ENCODE measurements at places on chromosomes 16 and 17.

DNA sequence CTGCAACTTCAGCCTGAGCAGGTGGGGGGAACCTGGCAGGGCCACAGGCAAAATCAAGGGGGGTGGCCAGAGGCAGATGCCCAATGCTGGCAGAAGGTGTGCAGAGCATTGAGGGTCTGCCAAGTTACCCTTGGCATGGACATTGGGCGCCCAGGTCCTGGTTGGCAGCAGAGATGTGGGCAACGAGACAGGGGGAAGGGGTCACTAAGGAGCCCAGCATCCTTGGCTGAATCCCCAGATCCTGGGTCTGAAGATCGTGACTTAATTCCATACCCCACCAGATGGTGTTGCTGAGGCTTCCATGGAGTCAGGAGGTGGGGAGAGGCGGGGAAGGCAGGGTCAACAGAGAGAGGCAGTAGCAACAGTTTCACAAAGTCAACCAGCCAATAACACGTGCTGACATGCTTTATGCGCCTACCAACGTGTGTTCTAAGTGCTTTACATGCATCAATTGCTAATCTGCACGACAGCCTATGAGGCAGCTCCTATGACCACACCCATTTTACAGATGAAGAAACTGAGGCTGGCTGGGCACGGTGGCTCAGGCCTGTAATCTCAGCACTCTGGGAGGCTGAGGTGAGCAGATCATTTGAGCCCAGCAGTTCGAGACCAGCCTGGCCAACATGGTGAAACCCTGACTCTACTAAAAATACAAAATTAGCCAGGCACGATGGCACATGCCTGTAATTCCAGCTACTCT, 83.3 kb downstream of the GSG1L start:
- no peak for DNase-seq

GRCh38 chr16:49734331-49734730, 121.6 kb downstream of the ZNF423 start:
- no peak for DNase-seq

DNA sequence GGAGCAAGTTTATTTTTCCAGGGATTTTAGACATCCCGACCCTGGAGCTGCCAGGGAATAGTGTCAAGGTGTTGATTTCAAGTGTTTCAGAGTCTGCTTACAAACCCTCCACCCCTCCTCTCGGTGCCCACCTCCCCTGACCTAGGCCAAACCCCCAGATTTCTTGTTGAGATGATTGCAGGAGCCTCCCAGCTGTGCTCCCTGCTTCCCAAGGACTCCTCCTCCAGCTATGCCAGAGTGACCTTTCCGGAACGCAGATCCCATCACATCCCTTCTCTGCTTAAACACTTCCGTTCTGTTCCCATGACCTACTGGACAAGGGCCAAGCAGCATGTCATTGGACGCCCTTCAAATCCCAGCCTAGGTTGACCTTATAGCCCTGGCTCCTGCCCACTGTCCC, 23.7 kb upstream of the CDH1 start:
- DNase-seq, result no peak

- DNase-seq, result no peak
Observed at GRCh38 chr16:15822957-15823356, 33.9 kb downstream of the MYH11 start.

GRCh38 chr16:78925083-78925767, 675.3 kb downstream of the MAF start:
- no peak for DNase-seq

- no peak for DNase-seq
Observed at GRCh38 chr17:64385187-64386083, 5.2 kb downstream of the PECAM1 start.

DNA sequence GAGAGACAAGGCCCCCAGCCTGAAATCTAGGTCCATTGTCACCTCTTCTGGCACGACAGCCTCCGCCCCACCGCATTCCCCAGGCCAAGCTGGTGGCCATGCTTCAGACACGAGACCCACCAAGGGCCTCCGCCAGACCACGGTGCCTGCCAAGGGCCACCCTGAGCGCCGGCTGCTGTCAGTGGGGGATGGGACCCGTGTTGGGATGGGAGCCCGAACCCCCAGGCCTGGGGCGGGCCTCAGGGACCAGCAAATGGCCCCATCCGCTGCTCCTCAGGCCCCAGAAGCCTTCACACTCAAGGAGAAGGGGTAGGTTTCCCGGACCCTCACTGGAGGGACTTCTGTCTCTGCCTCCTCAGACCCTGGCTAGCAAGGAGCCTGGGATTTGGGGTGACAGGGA, 1.0 kb downstream of the TEDC2 start:
- no peak for DNase-seq

GRCh38 chr16:85730186-85730465, 20.8 kb downstream of the C16orf74 start:
- no peak for DNase-seq

GRCh38 chr16:50303041-50303604, 36.8 kb downstream of the ADCY7 start:
- DNase-seq, result no peak

DNA sequence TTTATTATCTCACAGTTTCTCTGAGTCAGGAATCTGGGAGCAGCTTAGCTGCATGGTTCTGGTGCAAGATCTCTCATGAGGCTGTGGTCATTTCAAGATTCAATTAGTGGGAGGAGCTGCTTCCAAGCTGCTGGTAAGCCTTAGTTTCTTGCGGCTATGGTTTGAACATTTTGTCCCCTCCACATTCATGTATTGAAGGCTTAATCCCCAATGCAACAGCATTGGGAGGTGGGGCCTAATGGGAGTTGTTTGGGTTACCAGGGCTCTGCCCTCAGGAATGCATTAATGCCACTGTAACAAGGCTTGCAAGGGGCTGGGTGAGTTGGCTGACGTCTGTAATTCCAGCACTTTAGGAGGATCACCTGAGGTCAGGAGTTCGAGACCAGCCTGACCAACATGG, 272.9 kb downstream of the UTP18 start:
- no peak for DNase-seq

DNA sequence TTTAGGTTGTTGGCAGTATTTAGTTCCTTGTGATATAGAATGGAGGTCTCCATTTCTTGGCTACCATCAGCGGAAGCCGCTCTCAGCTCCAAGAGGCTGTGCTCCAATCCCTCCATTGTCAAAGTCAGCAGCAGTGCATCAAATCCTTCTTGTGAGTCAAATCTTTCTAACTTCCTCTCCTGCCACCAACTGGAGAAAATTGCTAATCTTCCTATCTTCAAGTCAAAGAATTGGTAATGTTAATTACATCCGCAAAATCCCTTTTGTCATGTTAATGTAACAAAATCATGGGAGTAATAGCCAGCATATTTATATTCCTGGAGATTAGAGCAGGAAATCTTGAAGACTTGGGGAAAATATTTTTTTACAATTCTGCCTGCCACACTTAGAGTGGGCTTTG, 436.4 kb upstream of the DYNLRB2 start:
- DNase-seq, result no peak

- DNase-seq, result no peak
Observed at GRCh38 chr17:8935191-8935590, 30.3 kb downstream of the PIK3R5 start.

GRCh38 chr17:37740915-37741314, 3.9 kb downstream of the HNF1B start:
- DNase-seq, result no peak

- no peak for DNase-seq
Observed at GRCh38 chr16:4648917-4649316, 24.3 kb downstream of the MGRN1 start.

DNA sequence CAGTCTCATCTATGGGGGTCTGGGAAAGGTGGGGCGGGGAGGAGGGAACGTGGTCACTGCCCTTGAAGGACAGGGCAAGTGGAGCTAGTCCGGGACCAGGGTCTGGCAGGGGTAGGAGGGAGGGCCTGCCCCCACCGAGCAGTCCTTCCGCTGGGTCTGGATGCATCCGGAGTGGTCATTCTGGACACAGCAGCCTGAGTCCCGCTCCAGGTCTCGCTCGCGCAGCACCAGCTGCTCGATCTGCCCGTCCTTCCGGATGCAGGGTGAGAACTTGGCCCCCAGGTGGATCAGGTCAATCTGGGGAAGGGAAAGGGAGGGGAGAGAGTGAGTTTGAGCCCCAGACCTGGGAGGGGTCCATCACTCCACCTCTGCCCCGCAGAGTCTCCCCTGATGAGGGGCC, 6.8 kb downstream of the AANAT start:
- no peak for DNase-seq

- DNase-seq, result no peak
Observed at GRCh38 chr16:34078691-34079090, 619.3 kb downstream of the TP53TG3F start.

DNA sequence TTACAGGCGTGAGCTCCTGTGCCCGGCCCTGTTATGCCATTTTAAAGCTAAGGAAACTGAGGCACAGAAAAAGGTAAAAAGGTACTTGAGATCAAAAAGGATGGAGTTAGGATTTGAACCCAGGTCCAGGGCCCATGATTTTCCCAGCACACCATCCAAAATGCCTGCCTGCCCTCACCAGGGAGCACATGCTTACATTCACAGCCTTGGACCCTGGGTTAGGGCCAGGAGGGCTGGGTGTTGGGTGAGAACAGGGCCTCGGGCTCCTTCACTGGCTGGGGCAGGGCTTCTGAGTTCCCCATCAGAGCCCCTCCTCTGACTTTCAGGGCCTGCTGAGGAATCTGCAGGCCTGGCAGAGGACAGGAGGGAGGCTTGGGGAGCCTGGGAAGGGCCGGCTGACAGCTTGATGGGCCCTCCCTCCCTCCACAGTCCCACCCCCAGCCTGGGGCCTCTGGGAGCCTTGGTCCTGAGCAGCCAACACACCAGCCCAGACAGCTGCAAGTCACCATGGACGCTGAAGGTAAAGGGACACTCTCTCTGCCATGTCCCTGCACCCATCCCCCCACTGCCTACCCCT, at the start of gene QPRT:
Gene QPRT, plus strand, starts transcription at position 490 of the 577 bp plus-strand sequence. Its CDS starts 18 bp downstream, at position 508.
- no peak for DNase-seq

DNA sequence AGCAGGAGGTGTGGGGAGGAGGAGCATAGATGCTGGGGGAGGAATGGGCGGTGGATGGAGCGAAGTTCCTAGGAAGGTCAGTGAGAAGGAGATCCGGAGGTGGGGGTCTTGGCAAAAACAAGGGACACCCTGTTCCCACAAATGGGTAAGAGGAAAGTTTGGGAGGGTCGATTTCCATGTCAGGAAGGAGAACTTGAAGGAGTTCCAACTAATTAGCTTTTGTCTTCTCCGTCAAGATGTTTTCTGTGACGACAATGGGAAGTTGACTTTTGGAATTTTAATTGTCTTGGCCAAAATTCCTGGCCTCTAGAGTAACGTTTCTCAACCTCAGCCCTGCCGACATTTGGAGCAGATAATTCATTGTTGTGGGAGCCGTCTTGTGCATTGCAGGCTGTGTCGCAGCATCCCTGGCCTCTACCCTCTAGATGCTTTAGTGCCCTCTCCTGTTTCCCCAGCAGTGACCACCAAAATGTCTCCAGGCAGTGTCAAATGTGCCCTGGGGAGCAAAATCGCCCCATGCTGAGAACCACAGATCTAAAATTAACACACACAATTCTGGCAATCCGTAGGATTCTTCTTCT, 97.1 kb downstream of the PITPNC1 start:
- no peak for DNase-seq

GRCh38 chr16:84507011-84507982, 2.8 kb upstream of the MEAK7 start:
- no peak for DNase-seq

GRCh38 chr16:35752773-35753558, 2293.6 kb downstream of the TP53TG3F start:
- no peak for DNase-seq

GRCh38 chr17:76036497-76037261, 9.6 kb upstream of the EVPL start:
- no peak for DNase-seq

DNA sequence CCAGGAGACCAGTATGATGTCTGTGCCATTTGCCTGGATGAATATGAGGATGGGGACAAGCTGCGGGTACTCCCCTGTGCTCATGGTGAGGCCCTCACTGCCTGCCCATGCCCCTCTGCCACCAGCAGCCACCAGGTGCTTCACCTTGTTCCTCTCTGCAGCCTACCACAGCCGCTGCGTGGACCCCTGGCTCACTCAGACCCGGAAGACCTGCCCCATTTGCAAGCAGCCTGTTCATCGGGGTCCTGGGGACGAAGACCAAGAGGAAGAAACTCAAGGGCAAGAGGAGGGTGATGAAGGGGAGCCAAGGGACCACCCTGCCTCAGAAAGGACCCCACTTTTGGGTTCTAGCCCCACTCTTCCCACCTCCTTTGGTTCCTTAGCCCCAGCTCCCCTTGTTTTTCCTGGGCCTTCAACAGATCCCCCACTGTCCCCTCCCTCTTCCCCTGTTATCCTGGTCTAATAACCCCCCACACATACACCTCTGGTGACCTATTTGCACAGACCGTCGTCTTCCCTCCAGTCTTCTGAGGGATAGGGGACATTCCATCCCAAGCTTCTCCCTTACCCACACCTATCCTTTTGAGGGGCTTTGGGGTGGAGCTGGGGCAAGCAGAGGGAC, 3.7 kb downstream of the PFN1 start:
- no peak for DNase-seq

- DNase-seq, result no peak
Observed at GRCh38 chr16:74736531-74737157, 36.0 kb upstream of the MLKL start.

DNA sequence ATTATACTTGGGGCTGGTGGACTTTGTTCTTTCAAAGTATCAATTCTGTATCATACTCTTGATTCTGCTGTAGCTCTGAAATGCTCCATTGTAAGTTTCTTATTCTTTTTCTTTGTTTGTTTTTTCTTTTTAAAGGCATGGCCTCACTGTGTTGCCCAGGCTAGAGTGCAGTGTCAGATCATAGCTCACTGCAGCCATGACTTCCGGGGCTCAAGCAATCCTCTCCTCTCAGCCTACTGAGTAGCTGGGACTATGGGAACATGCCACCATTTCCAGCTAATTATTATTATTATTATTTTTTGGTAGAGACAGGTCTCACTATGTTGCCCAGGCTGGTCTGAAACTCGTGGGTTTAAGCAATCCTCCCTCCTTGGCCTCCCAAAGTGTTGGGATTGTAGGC, 38.9 kb upstream of the METTL9 start:
- no peak for DNase-seq

DNA sequence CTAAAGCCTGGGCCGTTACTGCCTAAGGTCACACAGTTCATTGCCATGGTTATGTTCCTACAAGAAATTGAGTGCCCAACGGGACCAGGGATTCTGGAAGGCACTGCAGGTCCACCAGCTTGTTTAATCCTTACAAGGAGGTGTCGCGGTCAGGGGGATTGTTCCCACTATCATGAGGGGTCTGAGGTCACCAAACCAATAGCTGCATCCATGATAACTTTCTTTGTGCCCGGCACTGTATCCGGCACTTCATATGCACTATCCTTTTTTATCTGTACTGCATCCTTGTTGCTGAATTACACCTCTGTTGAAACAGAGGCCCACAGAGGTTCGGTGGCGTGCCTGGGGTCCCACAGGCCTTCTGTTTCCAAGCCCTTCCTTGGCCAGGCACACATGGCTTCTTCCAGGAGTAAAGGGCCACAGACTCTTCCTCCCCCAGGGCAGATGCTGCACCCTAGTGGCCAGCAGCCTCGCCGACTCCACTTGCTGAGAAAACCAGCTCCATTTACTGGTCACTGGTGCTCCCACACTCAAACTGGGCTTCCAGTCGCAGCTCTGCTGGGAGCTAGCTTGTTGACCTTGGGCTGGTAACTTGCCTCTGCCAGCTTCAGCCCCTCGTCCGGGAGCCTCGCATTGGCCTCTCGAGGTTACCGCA, 82.0 kb upstream of the PLCG2 start:
- DNase-seq, result no peak

Data from NCI-H1092 (cell line).